Left hindlimb (tissue), 1 donor: ENCODE measurements at places on chromosomes 16 and 17.

GRCh38 chr16:28542646-28543045 is 3.9 kb upstream of the NUPR1 start:
- DNase-seq: no peak

DNA sequence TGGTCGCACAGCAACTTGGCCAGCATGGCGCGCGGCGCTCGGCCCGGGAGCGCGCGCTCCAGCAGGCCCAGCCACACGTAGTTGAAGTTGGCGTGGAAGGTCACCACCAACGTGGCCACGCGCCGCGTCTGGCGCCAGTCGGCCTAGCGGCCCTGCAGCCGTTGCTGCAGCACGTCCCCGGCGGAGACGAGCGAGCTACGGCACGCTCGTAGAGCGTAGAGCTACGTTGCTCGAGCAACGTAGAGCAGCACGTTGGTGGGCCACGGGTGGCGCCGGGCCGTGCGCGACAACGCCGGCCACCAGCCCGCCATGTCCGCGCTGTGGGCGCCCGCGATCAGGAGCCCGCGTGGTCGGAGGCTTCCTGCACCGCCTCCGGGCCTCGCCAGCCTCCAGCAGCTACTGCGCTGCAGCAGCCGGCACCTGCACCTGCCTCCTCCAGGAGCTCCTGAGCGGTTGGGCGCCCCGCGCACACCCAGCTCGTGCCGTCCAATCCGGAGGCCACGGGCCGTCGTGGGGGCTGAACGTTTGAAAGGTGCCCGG is 13.4 kb upstream of the SULT1A1 start:
- peak; percentile 43 for DNase-seq

DNA sequence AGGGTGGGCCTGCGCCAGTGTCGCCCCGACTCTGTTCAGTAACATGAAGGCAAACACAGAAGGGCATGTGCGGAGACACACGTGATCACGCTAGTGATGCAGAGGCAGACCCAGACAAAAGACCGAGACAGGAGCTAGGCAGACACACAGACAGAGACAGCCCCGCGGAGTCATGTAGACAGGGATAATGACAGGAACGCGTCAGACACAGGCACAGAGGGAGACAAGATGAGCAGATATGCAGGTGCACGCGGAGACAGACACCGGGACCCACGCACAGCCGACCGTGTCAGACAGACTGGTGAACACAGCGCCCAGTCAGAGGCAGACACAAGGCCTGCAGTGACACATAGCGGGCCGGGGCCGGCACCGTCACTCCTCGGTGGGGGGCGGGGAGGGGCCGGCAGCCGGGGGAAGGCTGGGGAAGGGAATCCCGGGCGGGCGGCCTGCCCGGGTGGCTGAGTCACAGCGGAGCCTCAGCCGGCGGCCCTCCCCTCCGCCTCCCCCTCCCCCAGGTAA is 7.4 kb downstream of the KDM6B start:
- DNase-seq: peak; percentile 91

GRCh38 chr16:4909825-4910224 is 27.1 kb downstream of the PPL start:
- DNase-seq: no peak

- DNase-seq: no peak
Measured at GRCh38 chr17:75902406-75902805, 2.3 kb downstream of the MRPL38 start.

- DNase-seq: no peak
Measured at GRCh38 chr16:1036166-1036565, 36.4 kb upstream of the SSTR5 start.

GRCh38 chr16:70470927-70471341 is 16.5 kb downstream of the FCSK start:
- no peak for DNase-seq

DNA sequence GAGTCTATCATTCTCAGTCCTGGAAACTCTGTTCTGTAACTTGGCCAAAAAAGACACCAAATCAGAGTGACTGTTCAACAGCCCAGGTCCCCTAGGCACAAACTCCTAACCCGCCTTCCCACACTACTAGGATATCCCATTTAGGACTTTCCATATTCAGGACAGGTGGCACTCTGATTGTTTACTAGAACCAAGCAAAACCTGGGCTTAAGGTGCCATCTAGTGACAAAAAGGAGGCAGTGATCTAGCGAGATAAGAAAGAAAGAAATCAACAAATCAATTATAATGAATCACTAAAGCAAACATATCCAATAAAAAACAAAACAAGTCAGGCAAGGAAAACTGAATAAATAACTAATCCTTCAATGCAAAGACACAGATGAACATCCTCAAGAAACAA is 203.9 kb downstream of the CEP112 start:
- DNase-seq: no peak

DNA sequence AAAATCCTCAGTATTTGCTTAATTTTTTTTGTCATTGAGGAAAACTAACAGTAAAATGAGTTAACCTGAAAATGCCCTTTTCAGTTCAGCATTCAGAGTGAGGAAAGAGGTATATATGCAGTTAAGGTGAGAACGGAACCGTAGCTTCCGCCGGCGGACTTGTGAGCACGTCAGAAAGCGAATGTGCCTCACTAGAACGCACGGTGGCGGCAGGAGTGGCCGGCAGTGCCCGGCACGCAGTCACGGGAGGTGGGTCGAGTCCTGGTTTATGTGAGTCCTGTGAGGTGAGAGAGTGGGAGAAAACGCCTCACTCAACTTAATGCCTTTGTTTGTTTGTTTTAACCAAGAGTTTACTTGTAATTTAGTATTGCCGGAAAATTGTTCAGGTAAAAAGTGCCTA is 6.1 kb downstream of the SEC14L1 start:
- no peak for DNase-seq

- peak; percentile 45 for DNase-seq
Measured at GRCh38 chr17:62870030-62870541, 62.0 kb upstream of the MARCHF10 start.

GRCh38 chr17:56434610-56435009 is 158.9 kb upstream of the NOG start:
- no peak for DNase-seq

DNA sequence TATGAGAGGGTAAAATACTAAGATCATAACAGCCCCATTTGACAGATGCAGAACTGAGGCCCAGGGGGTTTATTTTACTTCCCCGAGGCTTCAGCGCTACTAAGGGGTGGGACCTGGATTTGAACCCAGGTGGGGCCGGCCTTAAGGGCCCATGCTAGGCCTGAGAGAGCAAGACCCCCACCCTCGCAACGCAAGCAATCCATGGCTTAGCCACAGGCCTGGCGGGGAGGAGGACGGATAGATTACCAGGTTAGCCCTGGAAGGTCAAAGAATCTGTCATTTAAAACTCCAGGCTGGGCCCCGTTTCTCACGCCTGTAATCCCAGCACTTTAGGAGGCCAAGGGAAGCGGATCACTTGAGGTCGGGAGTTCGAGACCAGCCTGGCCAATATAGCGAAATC is 1.9 kb upstream of the CDH3 start:
- no peak for DNase-seq

DNA sequence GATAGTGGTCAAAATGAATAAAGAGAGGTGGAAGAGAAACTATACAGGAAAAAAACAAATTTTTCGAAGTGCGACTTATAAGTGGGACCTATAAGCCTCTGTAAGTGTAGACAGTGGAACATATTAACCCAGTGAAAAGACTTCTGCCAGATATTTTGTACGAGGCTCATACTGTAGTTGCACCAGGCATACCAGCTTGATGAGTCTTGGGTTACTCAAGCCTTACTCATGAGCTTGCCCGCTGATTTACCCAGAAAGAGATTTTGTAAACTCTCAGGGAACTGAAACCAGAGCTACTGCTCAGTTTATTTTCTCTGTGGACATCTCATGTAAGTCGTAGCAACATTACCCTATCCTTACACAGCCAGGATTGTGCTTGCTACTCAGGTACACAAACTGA is 708.0 kb upstream of the SOX9 start:
- DNase-seq: no peak

GRCh38 chr17:49989518-49989880 is 5.5 kb downstream of the DLX3 start:
- no peak for DNase-seq

DNA sequence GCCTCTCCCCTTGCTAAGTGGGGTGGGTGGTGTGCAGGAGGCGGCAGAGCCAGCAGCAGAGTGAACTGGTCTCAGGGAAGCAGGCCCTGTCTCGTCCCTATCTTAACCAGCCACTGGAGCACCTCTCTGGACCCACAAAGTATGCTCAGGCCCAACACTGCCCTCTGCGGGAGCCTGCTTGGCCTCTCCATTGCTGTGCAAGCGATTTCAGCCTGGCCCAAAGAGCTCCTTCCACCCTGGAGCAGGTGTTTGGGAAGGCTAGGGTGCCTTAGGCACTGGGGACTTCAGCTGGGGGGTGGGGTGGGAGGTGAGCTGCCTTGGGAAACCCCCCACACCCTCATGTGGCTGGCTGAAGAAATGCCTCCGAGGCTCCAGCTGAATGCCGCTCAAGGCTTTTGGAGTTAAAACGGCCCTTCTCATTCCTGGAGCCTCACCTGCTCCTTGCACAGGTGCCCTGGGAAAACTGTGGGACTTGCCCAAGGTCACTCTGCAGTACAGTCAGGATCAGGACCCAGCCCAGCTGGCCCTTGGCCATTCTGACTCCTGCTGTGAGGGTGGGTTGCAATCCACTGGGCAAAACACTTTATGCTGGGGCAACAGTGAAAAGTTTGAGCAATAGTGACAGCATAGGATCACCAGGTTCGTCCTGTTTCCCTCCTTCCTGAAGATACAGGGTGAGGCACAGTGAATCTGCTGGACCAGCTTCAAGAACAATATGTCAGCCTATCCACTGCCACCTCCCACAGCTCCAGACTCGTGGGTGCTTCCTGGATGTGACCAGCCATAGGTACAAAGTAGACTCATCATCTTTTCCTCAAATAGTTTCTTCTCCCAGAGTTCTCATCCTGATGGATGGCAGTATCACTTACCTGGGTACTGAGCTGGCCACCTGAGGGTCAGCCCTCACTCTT is 5.9 kb upstream of the UBE2O start:
- no peak for DNase-seq

GRCh38 chr16:83187405-83187804 is 560.6 kb downstream of the CDH13 start:
- no peak for DNase-seq

GRCh38 chr16:86671486-86672178 is 93.3 kb downstream of the FOXL1 start:
- peak; percentile 59 for DNase-seq

- DNase-seq: no peak
Measured at GRCh38 chr16:56534847-56535383, 15.1 kb upstream of the BBS2 start.

- DNase-seq: no peak
Measured at GRCh38 chr17:69762359-69762758, 312.7 kb upstream of the KCNJ16 start.

DNA sequence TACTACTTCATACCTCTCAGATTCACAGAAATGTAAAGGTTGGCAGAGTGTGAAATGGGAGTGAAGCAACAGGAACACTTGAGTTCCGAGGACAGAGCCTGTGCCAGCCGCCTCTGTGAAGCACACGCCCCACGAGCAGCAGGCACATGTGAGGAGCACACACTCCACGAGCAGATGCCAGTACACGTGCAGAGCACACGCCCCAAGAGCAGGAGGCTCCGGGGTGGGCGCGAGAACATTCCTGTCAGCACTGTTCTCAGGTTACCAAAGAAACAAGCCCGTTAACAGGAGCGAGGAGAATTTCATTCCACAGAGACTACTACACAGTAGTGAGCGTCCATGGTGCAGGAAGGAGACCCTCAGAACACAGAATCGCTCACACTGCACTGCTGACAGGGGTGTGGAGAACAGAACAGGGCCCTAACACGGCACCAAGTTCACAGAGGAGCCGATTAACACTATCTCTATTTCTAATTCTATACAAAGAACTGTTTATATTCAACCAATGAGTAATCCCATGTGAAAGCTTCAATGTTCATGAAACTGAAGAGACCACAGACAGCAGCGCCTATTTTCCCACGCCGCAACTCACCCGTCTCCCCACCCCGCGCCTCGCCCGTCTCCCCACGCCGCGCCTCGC is 40.1 kb downstream of the KLHDC4 start:
- no peak for DNase-seq

- peak; percentile 25 for DNase-seq
Measured at GRCh38 chr17:80938556-80938955, 53.1 kb upstream of the CHMP6 start.

DNA sequence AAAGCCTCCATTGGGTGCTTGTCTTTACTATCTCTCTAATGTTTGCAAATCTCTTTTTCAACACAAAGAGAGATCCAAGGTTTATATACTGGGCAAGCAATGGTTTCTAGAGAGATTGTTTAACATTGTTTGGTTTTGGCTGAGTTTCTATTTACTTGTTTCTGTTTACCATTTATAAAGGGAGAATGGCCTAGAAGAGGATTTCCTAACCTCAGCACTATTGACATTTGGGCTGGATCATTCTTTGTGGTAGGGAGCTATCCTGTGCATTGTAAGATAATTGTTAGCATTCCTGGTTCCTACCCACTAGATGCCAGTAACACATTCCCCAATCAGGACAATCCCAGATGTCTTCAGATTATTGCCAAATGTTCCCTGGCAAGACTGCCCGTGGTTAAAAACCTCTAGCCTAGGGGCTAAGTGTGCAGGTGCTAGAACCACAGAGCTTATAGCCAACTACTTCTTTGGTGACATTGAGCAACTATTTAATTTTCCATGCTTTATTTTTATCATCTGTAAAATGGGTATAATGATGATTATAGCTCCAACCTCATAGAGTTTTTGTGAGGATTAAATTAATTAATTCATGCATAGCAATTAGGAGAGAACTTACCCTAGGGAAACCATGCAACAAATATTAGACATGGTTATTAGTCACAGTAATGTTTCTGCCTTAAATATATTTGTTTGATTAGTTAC is 413.9 kb upstream of the MAF start:
- no peak for DNase-seq

DNA sequence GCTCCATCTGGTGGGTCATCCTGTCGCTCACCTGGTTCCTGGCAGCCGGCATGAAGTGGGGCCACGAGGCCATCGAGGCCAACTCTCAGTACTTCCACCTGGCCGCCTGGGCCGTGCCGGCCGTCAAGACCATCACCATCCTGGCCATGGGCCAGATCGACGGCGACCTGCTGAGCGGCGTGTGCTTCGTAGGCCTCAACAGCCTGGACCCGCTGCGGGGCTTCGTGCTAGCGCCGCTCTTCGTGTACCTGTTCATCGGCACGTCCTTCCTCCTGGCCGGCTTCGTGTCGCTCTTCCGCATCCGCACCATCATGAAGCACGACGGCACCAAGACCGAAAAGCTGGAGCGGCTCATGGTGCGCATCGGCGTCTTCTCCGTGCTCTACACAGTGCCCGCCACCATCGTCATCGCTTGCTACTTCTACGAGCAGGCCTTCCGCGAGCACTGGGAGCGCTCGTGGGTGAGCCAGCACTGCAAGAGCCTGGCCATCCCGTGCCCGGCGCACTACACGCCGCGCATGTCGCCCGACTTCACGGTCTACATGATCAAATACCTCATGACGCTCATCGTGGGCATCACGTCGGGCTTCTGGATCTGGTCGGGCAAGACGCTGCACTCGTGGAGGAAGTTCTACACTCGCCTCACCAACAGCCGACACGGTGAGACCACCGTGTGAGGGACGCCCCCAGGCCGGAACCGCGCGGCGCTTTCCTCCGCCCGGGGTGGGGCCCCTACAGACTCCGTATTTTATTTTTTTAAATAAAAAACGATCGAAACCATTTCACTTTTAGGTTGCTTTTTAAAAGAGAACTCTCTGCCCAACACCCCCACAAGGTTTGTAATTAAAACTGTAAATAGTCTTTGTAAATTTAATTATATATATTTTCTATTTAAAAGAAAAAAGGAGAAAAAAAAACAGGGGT is 1.7 kb downstream of the FZD2 start:
- no peak for DNase-seq
